MM.1S (cell line): ENCODE measurements at places on chromosomes 2 and 18.

DNA sequence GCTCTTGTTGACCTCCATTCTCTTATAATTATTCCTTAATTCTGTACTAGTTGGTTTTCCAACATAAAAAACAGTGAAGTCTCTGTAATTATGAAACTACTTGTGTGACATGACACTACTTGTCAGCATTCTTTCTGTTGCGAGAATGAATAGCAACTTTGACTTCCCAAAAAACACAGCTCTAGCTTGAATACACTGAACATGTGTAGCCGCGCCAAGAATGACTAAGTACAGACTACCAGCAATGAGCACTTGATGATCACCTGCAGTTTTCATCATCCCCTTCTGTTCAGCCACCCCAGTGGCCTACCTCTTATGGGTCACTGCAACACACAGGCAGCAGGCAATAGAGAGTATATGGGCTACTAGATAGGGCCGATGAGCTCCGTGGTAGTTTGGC is 229.3 kb downstream of the TGIF1 start:
- DNase-seq = no peak

- DNase-seq = no peak
Measured at GRCh38 chr2:181021199-181021789, 40.9 kb downstream of the UBE2E3 start.

GRCh38 chr2:168518555-168519066 is 62.5 kb downstream of the CERS6 start:
- no peak for DNase-seq

- DNase-seq = peak; percentile 27
Measured at GRCh38 chr2:26605195-26605998, 35.8 kb downstream of the CIB4 start.

DNA sequence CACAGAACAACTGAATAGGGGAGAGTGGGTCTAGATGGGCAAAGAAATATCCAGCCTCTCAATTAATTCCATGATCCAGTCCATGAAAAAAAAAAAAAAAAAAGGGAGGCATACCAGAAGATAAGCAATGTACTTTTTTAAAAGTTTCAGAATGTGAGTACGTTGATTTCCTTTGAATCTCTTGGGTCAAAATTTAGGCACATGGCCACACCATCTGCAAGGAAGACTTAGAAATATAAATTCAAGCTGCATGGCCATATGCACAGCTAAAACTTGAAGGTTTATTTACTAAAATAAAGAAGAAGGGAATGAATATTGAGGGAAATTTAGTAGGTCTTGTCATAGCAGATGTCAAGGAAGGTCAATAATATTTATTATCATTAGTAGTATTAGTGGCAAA is 286.5 kb upstream of the CDH7 start:
- no peak for DNase-seq

DNA sequence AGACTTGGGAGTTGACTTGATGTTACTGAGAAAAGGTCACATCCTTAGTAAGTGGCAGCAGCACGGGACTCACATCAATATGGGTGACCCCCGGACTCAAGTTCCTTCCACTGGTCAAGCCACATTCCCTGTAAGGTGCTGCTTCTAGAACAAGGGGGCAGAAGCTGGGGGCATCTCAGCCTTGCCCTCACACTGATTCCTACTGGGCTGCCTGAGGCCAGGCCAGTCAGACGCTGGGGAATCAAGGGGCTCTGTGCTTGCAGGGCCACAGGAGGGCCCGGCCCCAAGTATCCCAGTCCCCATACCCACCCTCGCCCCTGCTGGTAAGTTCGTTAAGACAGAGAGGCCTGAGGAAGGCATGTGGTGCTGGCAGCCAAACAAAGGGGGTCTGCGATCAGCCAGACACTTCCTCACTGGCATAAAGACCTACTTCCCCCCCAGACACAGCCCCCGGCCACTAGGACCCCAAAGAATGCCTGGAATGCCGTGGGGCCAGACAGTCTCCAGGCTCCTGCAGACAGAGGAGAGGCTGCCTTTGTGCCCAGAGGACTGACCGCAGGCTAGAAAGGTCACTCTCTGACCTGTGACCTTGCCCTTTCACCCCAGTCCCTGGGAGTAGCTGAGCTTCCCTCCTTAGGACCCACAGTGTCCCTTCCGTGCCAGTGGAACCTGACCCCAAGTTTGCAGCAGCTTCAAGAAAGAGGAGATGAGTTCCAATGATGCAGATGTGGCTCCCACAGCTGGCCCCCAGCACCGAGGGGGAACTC is 83.6 kb downstream of the HS1BP3 start:
- DNase-seq = no peak

DNA sequence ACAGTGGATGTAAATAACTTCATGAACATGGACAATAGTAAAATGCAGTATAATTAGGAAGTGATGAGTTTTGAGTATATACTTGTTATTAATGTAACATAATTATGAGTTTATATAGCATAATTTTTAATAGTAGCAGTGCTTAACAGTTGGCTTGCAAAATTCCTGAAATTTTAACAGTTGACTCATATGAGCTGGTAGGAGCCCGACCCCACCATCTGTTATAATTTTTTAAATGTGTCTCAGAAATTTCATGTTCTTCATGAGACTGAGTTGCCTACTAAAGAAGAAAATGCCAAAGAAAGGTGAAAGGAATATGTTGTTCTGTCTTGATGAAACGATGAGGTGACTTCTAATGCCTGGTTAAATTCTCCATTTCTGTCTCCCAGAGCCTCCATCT is 62.6 kb downstream of the ITGB1BP1 start:
- no peak for DNase-seq
